ENCODE measurements at places on chromosomes 16 and 17. TPM values are rescaled to one million over a fixed set of nuclear protein-coding genes. Genes with fewer than 3 reads are reported as not detected.

- H3K4me1 ChIP-seq: peaks cover 5% of the 10 kb centered on the region
- no peaks in the 10 kb centered on the region for H3K36me3 ChIP-seq
- H3K4me3 ChIP-seq: no peak overlapping the region
- no peak for DNase-seq
- no peaks in the 10 kb centered on the region for H3K27me3 ChIP-seq
These were observed 9.2 kb downstream of the ABAT start for GRCh38 chr16:8683640-8684039.

DNA sequence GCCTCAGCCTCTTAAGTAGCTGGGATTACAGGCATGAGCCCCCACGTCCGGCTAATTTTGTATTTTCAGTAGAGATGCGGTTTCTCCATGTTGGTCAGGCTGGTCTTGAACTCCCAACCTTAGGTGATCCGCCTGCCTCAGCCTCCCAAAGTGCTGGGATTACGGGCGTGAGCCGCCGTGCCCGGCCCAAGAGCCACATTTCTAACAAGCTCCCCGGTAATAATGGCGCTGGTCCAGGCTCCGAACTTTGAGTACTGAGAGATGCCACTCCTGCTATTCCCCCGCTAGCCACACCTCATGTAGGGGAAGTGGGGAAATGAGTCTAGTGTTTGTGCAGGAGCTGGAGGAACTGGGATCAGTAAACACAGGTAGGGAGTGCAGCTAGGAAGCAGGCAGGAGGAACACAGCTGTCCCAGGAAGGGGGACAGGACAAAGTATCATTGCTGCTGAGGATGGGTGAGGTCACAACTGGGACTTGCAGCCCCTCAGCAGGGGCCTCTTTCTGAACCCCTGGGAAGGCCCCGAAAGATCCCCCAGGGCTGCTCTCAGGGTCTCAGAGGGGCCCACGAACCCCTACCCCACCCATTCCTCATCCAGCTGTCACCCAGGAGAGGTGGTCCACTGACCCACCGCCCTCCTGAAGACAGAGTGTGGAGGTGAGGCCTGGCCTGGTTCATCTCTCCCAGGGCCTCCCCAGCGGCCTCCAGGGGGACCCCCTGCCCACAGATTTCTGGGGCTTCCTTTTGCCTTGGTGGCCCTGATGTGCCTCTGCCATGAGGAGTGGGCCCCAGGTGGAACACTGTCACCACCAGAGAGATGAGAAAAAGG lies 3.7 kb upstream of the KREMEN2 start:
- no peak overlapping the region for H3K4me3 ChIP-seq
- DNase-seq: no peak
- no peaks in the 10 kb centered on the region for H3K36me3 ChIP-seq
- H3K27ac ChIP-seq: no peak overlapping the region

GRCh38 chr17:49288388-49288787 lies 57.8 kb upstream of the PHOSPHO1 start:
- H3K27me3 ChIP-seq: no peaks in the 10 kb centered on the region
- H3K4me3 ChIP-seq: no peak overlapping the region
- no peak for DNase-seq
- H3K4me1 ChIP-seq: no peaks in the 10 kb centered on the region

DNA sequence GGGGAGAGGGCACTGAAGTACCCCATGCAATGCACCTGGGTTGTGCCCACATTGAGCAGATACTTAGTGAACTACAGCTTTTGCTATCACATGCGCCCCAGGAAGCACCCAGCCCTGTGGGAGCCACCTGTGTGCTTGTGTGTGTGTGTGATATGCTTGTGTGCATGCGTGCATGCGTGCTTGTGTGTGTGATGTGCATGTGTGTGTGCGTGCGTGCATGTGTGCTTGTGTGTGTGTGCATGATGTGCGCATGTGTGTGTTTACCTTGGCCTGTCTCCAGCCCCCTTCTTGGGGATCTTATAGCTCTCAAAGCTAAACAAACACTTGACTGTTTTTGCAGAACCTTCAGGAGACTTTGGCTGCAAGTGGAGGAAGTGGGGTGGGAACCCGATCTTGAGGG lies 841 bp downstream of the C16orf89 start:
- H3K36me3 ChIP-seq: no peaks in the 10 kb centered on the region
- H3K27me3 ChIP-seq: peaks cover 29% of the 10 kb centered on the region
- DNase-seq: no peak
- H3K4me3 ChIP-seq: no peak overlapping the region
- no peaks in the 10 kb centered on the region for H3K4me1 ChIP-seq

Gene PIK3R6
- total RNA-seq: not detected

Gene ATP2A3
- total RNA-seq: 1.5 TPM

Measured in astrocyte (in vitro differentiated cells and primary cell).